Breast epithelium (tissue), 4 donors: ENCODE measurements at places on chromosomes 12 and 14. TPM values are rescaled to one million over a fixed set of nuclear protein-coding genes. Genes with fewer than 3 reads are reported as not detected.

Gene ACRBP
- total RNA-seq = 0.66 TPM

Gene SLC10A1
- total RNA-seq = not detected

Gene SERPINA9
- total RNA-seq = not detected

Gene MAP1LC3B2
- 8.5 TPM for total RNA-seq

Gene FIGNL2
- 0.29 TPM for total RNA-seq

Gene SLC25A47
- total RNA-seq = 0.16 TPM

Gene BTBD7
- 26.5 TPM for total RNA-seq

Gene FOXN4
- total RNA-seq = not detected

Gene SLCO1B3
- total RNA-seq = not detected

- H3K27ac ChIP-seq = peak overlapping the region; percentile 89
- no peaks in the 10 kb centered on the region for H3K27me3 ChIP-seq
- H3K4me3 ChIP-seq = no peak overlapping the region
- peaks cover 14% of the 10 kb centered on the region for H3K4me1 ChIP-seq
- DNase-seq = no peak
These were observed 69.1 kb downstream of the VCPKMT start for GRCh38 chr14:50047274-50047676.

- peak overlapping the region; percentile 34 for H3K4me3 ChIP-seq
- DNase-seq = no peak
- no peaks in the 10 kb centered on the region for H3K4me1 ChIP-seq
- H3K27ac ChIP-seq = peak overlapping the region; percentile 20
- H3K36me3 ChIP-seq = no peaks in the 10 kb centered on the region
These were observed 18.6 kb downstream of the RASSF8 start for GRCh38 chr12:25977047-25977446.

- H3K4me1 ChIP-seq = peaks cover 13% of the 10 kb centered on the region
- H3K36me3 ChIP-seq = peaks cover 11% of the 10 kb centered on the region
These were observed 390 bp downstream of the BRAP start for GRCh38 chr12:111685322-111685810.

DNA sequence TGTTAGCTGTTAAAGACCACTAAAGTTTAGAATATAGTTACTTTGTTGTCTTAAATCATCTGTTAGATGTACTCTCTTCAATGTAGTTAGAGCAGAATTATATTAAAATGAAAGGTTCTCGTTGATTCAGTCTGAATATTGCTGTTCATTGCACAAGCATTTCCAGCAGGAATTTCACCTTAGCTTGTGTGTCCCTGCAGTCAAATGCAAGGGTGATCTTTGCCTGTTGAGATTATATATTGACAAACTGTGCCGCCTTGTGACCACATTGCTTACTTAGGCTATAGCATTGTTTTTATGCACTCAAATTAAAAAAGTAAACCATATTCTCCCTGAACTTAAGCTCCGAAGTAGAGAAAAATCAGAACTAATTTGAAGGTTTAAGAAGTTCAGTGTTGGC lies 39.5 kb downstream of the ATP2A2 start:
- H3K4me1 ChIP-seq = peaks cover 7% of the 10 kb centered on the region
- no peak overlapping the region for H3K27ac ChIP-seq
- no peaks in the 10 kb centered on the region for H3K27me3 ChIP-seq
- no peak overlapping the region for H3K4me3 ChIP-seq
- no peaks in the 10 kb centered on the region for H3K36me3 ChIP-seq

DNA sequence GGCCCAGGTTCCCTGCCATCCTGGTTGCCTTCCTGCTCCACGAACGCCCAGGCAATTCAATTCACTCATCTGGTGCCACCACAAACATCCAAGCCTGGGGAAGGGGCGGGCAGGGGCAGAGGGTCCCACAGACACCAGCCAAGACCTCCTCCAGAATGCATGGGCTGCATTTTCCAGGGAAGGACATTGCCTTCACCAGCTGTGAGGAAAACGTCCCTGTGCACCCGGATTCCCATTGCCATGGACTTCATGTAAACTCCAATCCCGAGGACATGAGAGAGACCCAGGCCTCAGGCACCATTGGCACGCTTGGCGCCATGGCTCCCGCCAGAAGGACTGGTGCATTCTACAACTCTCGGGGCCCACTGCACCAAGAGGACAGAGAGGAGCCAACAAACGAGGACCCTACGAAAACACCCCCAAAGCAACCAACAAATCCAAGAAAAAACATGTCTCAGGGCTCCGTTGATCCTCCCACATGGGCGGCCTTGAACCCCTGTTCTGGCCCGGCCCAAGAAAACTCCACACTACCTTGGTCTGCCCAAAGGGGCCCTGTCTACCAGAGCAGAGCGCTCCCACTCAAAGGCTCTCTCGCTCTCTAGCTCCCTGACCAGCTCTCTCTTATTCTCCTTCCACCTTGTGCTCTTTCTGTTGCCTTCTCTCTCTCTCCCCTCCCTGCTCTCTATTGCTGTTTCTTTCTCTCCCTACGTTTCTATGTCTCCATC lies 183.9 kb downstream of the ALG10 start:
- no peak for DNase-seq
- no peaks in the 10 kb centered on the region for H3K36me3 ChIP-seq
- no peak overlapping the region for H3K4me3 ChIP-seq

- DNase-seq = no peak
- H3K27ac ChIP-seq = peak overlapping the region; percentile 96
- H3K4me1 ChIP-seq = no peaks in the 10 kb centered on the region
- H3K36me3 ChIP-seq = no peaks in the 10 kb centered on the region
- H3K27me3 ChIP-seq = no peaks in the 10 kb centered on the region
- peak overlapping the region; percentile 94 for H3K4me3 ChIP-seq
These were observed 1.7 kb downstream of the NUDT4 start for GRCh38 chr12:93379326-93379980.

GRCh38 chr14:22653012-22653621 lies 9.0 kb upstream of the OR6J1 start:
- H3K27ac ChIP-seq = no peak overlapping the region
- no peaks in the 10 kb centered on the region for H3K4me1 ChIP-seq
- no peak overlapping the region for H3K4me3 ChIP-seq
- H3K36me3 ChIP-seq = no peaks in the 10 kb centered on the region
- H3K27me3 ChIP-seq = no peaks in the 10 kb centered on the region

DNA sequence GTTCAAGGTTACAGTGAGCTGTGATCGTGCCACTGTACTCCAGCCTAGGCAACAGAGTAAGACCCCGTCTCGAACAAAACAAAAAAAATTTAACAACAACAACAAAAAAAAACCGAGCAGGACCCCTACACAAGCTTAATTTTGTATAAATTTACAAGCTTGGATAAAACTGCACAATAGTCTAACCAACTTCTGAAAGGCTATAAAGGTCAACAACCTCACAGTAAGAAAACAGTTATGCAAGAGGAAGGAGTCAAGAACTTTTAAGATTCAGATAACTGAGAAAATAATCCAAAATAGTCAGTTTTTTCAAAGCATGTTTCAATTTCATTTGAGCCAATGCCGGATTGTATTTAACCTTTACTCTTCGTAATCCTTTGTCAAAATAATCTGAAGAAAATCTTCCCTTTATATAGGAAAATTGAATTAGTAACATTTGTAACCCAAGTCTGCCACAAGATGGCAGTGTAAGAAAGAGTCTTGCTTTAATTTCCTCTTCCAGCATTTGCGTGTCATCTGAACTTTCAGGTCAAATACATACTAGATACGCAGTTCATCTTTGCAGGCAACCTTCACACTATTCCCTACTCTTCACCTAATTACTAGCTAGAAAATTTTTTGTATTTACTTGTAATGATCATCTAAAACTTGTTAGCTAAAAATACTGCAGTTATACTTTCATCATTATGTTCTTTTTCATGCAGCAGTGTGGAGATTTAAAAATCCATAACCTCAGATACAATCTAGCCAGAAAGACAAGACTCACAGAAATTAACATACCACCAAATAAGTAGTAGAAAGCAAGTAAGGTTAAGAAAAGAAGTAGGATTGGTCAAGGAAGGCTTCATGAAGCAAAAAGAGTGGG lies 5.8 kb downstream of the CCNB1IP1 start:
- H3K4me1 ChIP-seq = no peaks in the 10 kb centered on the region
- peak overlapping the region; percentile 19 for H3K27ac ChIP-seq
- no peak overlapping the region for H3K4me3 ChIP-seq
- DNase-seq = no peak
- H3K27me3 ChIP-seq = no peaks in the 10 kb centered on the region

- no peak for DNase-seq
- H3K27me3 ChIP-seq = no peaks in the 10 kb centered on the region
- H3K36me3 ChIP-seq = no peaks in the 10 kb centered on the region
- H3K4me3 ChIP-seq = peak overlapping the region; percentile 84
- H3K4me1 ChIP-seq = no peaks in the 10 kb centered on the region
These were observed 1.7 kb upstream of the TMPO start for GRCh38 chr12:98513379-98514322.

DNA sequence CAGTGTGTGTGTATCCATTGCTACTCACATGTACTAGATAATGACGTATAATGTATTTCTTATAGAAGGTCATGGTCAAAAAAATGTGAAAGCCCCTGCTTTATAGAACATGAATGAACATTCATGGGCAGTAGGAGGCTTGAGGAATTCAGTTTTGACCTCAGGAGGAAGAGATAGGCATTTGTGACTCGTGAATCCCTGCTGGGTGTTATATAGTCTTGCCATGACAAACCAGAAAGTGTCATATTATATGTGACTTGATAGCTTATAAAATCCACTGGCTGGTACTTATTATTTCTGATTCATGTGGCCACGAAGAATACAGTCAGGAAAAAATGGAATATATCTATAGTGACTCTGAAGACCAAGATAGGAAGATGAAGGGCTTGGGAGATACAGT lies 287.6 kb downstream of the CEP128 start:
- H3K27me3 ChIP-seq = no peaks in the 10 kb centered on the region
- no peak for DNase-seq

- H3K27me3 ChIP-seq = no peaks in the 10 kb centered on the region
- no peak for DNase-seq
- H3K27ac ChIP-seq = no peak overlapping the region
These were observed 33.2 kb downstream of the CPNE8 start for GRCh38 chr12:38872156-38872555.

DNA sequence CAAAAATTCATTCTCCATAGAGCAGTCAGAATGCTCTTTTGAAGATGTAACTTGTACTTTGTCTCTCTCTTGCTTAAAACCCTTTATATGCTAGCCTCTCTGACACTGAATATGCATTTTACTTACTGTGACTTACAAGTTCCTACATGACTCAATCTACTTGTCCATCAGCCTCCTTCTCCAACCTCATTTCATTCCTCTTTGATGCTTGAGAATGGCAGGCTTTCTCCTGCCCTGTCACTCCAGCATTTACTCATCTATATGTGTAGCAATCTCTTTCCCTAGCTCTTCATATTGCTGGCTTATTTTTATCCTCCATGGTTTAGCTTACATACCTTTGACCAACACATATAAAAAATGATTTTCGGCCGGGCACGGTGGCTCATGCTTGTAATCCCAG lies 561.9 kb downstream of the CCER1 start:
- no peak overlapping the region for H3K4me3 ChIP-seq
- no peaks in the 10 kb centered on the region for H3K36me3 ChIP-seq
- no peaks in the 10 kb centered on the region for H3K4me1 ChIP-seq
- H3K27ac ChIP-seq = no peak overlapping the region
- H3K27me3 ChIP-seq = no peaks in the 10 kb centered on the region

- no peak overlapping the region for H3K4me3 ChIP-seq
- peak; percentile 46 for DNase-seq
- H3K27me3 ChIP-seq = no peaks in the 10 kb centered on the region
- H3K27ac ChIP-seq = no peak overlapping the region
- H3K36me3 ChIP-seq = no peaks in the 10 kb centered on the region
These were observed 63.6 kb upstream of the DLK1 start for GRCh38 chr14:100662879-100663760.
